ENCODE measurements at places on chromosomes 6 and 20.

DNA sequence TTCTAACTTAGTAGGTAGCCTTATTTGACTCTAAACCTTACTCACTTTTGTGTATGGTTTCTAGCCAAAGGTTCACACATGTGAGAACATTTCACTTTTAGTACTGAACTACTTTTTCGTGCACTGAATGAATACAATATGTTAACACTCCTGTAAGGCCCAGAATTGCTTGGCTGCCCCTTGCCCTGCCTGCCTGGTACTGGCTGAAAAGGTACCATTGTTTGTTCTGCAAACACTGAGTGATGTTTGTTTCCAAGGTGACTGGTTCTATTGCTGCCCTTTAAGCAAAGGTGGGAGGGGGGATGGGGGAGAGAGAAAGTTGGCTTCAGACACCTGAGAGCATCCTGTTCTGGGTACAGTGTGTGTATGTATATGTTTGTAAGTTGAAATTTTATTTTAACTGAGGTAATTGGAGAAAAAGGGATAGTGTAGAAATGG is 31.2 kb downstream of the RREB1 start:
- peak; percentile 84 for DNase-seq

DNA sequence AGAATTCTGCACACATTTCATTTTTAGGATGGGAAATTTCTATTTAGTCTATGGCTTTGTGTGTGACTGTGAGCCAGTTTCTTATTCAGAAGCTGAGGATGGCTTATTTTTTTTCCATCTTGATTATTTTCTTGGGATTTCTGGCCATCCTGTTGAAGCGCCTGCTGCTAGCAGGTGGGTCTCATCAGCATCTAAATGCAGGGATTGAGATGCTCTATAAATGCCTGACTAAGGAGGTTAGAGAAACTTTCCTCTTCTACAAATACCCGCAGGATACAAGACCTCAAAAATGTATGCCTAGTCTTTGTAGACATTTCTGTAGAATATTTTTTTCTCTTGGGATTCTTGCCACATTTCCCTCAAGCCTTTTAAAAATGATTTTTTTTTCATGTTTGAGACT is 138.0 kb upstream of the CCN2 start:
- DNase-seq: no peak

GRCh38 chr6:148340586-148341297 is 1.9 kb upstream of the SASH1 start:
- DNase-seq: no peak

- no peak for DNase-seq
Measured at GRCh38 chr6:79440598-79440997, 96.6 kb downstream of the LCA5 start.

DNA sequence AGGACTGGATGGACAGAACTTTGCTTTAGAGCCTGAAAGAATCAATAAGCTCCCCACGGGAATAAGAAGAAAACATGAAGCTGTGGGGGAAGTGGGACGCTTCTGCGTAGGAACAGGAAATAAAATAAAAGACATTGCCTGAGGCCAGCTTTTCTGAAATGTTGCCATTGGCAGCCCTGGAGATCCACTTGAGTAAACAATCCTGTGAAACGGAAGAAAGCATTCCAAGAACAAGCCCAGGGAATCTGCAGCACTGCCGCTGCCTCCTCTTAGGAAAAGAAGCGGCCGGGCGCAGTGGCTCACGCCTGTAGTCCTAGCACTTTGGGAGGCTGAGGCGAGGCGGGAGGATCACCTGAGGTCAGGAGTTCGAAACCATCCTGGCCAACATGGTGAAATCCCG is 182.3 kb upstream of the RALGAPA2 start:
- DNase-seq: no peak

DNA sequence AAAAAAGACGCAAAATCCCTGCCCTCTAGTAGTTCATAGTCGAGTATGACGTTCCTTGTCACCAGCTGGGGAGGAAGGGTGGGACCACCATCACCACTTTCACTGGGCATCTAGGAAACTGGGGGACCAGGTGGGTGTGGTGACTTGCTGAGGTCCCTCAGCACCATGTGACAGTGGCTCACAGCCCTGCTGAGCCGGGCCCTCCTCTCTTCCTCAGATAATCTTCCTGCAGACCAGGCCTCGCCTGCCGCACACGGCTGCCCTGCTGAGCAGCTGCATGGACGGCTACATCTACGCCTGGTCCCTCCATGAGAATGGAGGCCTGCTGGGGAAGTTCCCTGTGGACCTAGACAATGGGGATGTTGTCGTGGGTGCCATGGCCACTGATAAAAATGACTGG is 71.5 kb downstream of the EFCAB8 start:
- no peak for DNase-seq

DNA sequence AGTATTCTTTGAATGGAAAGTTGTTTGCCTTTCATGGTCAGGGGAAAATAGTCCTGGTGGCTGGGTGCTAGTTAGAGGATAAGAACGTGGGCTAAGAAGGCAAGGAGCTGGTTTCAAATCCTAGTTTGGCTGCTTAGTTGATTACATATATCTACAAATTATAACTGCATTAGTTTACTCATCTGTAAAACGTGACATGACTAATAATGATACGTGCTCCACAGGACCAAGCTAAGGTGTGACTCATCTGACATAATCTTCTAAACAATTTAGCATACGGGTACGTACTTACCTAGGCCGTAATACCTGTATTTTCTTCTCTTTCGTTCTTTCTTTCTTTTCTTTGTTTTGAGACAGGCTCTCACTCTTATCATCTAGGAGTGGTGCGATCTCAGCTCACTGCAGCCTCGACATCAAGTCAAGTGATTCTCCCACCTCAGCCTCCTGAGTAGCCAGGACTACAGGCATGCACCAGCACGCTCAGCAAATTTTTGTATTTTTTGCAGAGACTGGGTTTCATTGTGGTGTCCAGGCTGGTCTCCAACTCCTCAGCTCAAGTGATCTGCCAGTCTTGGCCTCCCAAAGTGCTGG is 1274.2 kb upstream of the GJE1 start:
- DNase-seq: no peak

DNA sequence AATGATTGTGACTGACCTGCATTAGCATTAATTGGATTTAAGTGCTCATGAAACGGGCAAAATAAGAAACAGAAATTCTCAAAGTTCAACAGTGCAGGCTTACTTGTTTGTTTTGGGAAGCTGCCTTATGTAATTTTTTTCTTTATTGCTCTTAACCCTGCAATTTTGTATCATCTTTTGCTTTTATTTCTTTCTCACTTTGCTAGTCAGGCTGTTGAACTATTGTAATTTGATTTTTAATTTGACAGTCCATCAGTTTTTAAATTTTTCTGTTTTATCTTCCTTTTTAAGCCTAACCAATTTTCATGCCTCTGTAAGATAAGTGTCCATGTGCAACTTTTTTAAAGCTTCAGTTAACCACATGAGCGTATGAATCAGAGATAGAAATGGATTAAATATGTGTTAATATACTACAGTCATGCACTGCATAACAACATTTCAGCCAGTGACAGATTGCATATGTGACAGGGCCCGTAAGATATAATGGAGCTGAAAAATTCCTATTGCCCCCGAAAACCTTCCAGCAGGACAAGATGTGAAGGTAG is 44.6 kb downstream of the PEX7 start:
- DNase-seq: no peak

DNA sequence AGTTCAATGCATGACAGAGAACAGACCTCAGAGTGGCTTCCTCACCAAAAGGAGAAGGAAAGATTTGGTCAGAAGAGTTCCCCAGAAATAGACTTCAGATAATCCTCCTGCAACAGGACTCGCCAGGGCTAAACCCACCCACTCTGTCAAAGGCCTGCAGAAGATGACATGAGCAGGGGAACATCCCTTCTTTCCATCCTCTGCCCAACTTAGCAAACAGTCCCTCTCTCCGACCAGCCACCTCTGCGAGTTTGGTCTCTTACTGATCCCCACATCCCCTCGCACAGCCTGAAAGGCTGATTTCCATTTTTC is 7.5 kb downstream of the NFATC2 start:
- DNase-seq: no peak

DNA sequence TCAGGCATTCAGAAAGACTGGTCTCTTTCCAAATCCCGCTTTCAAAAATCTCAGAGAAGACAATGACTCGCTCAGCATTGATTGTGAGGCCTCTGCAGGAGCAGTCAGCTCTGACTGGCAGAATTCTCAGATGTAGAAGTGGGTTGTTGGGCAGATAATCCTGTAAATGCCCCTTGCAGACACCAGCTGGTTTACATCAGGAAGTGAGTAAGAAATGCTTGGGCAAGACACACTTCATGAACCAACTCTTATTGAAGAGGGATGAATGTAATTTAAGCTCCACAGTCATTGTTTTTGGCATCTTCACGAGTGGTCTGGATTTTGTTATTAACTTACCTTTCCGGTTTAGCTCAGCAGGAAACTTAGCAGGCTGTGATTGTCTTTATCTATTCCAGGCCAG is 166.6 kb downstream of the PLCB4 start:
- no peak for DNase-seq

DNA sequence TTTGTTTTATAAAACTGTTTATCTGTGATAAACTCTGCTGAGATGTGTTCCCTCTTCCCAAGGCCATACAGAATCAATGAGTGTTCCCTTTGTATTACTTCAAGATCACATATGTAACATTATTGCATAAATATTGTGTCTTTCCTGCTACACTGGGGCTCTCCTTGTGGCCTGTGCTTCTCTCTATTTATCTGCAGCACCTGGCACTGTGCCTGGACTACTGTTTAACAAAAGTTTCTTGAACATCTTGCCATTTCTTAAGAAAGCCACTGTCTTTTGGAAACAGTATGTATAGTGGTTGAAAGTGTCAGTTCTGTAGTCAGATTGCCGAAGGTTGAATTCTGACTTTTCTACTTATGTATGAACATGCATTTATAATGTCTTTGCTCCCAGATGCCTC is 169.0 kb upstream of the SCGN start:
- DNase-seq: no peak

GRCh38 chr6:45815466-45816125 is 200.1 kb downstream of the CLIC5 start:
- no peak for DNase-seq

GRCh38 chr6:170080828-170081371 is 210.0 kb downstream of the DLL1 start:
- no peak for DNase-seq

DNA sequence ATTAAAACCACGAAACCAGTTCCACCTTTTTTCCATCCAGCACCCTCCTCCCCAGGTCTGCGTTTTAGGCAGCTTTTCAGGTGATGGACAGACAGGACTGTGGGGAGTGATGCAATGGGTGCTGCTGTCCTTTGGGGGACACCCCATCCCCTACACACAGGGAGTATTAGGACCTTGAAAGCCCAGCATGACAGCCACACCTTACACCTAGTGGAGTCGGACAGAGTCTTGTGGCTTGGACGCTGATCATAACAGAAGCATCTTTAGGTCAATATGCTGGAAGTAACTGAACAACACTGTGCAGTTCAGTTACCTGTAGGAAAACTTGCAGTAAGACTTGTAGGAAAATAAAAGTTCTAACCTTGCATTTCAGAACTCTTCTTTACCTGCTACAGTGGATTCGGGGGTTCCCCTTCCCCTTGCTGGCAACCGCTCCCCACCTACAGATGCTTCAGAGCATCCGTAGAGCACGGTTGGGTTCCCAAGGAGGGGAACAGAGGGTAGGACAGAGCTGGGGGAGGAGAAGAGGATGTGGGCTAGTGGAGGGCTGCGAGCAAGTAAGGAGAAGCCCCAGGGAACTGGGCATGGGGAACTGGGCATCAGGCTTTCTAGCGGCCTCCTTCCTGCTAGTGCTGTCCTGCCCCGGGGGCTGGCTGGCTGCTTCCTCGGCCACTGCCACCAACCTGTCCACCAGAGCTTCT is 31.7 kb downstream of the PLEKHG1 start:
- no peak for DNase-seq

- DNase-seq: no peak
Measured at GRCh38 chr6:141682391-141682790, 450.3 kb upstream of the GJE1 start.

GRCh38 chr6:138235205-138235604 is 16.9 kb upstream of the PBOV1 start:
- DNase-seq: no peak

DNA sequence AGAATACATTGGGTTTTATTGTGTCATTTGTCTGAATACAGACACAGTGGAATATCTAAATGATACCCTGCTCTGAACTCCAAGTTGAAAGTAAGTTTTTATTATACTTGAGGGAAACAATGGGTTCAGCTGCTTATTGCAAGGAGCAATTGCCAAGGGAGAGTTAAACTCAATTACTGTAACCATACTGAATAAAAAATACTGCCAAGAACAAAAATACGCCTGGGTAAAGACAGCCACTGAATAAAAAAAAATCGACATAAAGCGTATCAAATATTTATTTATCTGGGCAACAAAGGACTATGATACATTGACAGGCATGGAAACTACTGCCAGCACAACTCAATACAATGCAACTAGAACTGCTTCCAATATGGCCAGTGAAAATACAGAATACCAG is 18.1 kb downstream of the TFAP2A start:
- DNase-seq: no peak

GRCh38 chr6:133214267-133214666 is 26.9 kb upstream of the EYA4 start:
- no peak for DNase-seq

DNA sequence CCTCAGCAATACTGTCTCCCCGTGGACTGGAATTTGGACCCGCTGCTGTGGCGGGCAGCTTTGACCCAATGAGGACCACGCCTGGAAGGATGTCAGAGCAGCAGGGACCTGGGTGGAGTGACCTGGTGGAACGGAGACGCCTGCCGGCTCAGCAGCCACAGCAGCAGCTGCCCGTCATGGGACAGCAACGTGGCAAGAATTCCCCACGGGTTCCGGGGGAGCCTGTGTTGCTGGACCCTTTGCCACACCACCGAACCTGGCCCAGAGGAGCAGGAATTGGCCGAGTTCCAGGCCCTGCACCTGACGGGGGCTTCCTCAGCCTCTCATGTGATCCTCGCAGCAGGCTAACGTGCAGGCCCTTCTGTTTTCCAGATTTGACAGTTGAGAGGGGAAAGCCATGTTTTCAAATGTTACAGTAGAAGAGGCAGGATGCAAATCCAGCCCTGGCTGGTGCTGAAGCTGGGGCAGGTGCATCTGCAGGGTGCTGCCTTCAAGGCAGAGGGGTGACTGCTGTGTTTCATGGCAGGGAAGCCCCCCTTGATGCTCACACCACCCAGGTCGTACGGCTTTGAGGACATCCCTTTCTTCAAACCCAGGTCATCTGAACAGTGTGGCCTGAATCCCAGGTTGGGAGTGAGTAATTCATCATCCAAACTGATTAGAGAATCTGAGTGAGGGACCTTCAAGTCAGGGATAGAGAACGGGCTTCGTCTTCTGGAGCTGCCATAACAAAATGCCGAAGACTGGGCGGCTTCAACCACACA is 93.4 kb downstream of the THBS2 start:
- no peak for DNase-seq

GRCh38 chr6:30845183-30845582 is 39.1 kb upstream of the DDR1 start:
- DNase-seq: no peak

- no peak for DNase-seq
Measured at GRCh38 chr6:45450831-45451230, 73.1 kb upstream of the SUPT3H start.

GRCh38 chr6:139736325-139736906 is 362.0 kb upstream of the CITED2 start:
- DNase-seq: no peak

All from NCI-H2081 treated with DMSO at 0.1 percent for 48 hours (cell line).